Cerebellum (tissue), 4 donors: ENCODE measurements at places on chromosomes 13 and 19.

DNA sequence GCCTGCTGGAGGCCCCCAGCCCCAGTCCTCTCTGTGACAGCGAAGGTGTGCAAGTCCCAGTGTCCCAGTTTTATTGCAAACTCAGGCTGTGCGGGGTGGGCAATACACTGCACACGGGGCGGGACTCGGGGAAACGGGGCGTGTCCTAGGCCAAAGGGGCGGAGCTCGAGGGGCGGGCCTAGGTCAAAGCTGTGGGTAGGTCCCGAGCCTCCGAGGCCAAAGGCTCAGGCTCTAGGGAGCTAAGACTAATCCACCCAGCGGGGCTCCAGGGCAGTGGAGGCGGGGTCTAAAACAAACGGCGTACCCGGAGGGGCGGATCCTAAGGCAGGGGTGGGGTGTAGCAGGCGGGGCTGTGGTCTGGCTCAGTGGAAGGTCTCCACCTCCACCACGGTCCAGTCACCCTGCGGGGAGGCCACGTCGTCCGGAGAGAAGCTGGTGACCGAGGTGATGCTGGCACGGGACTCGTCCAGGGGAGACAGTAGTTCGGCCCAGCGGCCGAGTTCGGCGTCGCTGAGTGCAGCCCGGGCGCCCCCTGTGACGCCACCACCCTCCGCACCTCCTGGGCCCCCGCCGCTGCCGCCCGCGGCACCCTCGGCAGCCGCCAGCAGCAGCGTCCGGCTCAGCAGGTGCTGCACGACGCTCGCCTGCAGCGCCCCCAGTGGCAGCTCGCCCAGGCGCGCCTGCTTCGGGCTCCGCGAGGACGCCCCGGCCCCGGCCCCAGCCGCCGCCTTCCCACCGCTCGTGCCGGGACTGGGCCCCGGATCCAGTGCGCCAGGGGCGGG is 5.3 kb downstream of the PRR36 start:
- peak; percentile 72 for DNase-seq

GRCh38 chr19:45403781-45404556 is 900 bp downstream of the PPP1R13L start:
- DNase-seq = no peak

GRCh38 chr19:1206864-1207450 is 1.4 kb downstream of the STK11 start:
- peak; percentile 60 for DNase-seq

- DNase-seq = no peak
Observed at GRCh38 chr13:77991003-77991402, 72.4 kb upstream of the EDNRB start.

DNA sequence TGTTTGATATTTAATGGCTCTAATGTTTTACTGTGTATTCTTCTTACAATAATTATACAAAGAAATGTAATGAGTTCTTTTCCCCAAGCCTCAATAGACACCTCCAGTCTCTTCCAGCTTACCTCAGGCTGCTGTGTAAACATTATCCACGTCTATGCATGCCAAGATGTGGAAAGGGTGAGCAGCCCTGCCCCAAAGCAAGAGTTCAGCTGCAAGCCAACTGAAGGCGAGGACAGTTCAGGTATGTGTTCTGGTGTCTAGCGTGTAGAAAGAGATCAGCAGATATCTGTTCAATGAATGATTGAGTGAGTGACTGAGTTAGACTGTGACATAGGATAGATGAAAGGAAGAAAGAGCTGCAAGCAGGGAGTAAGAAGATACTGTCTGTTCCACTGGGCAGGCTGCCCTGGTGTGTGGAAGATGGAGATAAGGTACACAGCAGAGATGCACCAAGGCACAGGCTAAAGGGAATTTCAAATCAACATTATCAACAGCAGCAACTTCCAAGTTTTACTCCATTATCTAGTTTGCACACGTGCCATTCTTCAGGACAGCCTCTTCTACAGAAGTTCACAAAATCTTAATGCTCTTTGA is 66.0 kb downstream of the LATS2 start:
- DNase-seq = no peak

GRCh38 chr19:33293255-33294057 is 8.9 kb downstream of the CEBPA start:
- peak; percentile 35 for DNase-seq

- DNase-seq = no peak
Observed at GRCh38 chr13:67410645-67411044, 180.5 kb upstream of the PCDH9 start.

GRCh38 chr13:82879921-82880320 is 1002.4 kb downstream of the SLITRK1 start:
- DNase-seq = no peak

GRCh38 chr19:3140667-3141038 is 4.8 kb downstream of the GNA15 start:
- DNase-seq = no peak
